ENCODE measurements at places on chromosomes 7 and 10.

- DNase-seq: no peak
These were observed 119.4 kb downstream of the DIP2C start for GRCh38 chr10:569961-570627.

DNA sequence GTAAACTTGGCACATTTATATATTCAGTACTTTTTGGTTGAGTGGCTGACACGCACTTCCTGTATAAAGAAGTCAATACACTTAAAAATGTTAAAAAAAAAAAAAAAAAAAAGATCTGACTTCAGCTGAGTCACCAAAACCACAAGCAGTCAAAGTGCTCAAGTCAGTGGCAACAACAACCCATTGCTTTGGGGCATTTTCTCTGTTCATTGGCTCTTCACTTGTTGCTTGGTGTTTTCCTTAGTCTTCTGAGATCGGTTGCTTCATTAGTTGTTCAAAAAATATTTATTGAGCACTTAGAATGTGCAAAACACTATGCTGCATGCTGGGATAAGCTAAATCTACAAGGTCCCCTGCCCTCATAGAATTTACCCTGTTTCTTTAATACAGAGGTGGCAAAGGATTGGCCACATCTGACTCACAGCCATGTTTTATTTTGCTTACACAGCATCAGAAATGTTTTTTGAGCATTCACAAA lies 63.7 kb downstream of the ZNRF2 start:
- peak; percentile 73 for DNase-seq

GRCh38 chr7:50470250-50471163 lies 20.4 kb upstream of the FIGNL1 start:
- no peak for DNase-seq

GRCh38 chr7:45568536-45569289 lies 5.5 kb upstream of the ADCY1 start:
- DNase-seq: no peak

DNA sequence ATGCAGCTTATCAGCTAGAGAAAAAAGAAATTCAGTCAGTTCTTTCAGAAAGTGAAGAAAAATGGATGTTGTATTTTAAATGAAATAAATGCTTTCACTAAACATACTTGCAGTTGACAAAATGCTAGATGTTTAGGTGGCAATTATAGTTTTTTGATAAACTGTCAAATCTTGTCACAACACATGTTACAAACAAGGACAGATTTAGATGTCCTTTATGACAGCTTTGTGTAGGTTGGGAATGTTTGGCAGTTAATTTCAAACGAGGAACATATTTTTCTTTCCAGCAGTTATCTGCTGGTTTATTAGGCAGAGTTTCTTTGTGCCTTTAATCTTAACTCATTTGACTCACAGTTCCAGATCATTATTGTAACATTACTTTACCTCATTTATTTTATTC lies 3.1 kb upstream of the PRPS1L1 start:
- no peak for DNase-seq
